ENCODE measurements at places on chromosomes 2 and 18.

DNA sequence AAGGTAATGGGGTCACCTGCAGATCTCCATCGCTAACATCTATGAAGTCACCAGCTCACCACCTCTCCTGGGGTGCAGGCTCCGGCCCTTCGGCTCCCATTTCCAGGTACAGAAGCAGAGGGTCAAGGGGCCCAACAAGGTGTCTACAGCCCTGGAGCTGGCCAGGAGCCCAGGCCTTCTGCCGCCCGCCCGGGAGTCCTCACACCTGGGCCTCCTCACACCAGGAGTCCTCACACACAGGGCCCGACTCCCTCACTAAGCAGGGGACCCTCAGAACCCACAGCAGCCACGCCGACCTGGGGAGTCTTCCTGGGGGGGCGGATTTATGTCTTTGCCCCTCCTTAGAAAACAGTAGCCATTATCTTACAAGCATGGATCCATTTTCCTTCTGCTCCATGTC, 43.4 kb upstream of the TPO start:
- DNase-seq, result no peak

- DNase-seq, result no peak
These were observed 226.1 kb upstream of the HNRNPA3 start for GRCh38 chr2:176986487-176986886.

GRCh38 chr2:85340034-85340892, 12.5 kb upstream of the TGOLN2 start:
- peak; percentile 32 for DNase-seq

GRCh38 chr2:239671916-239672849, 271.4 kb upstream of the HDAC4 start:
- DNase-seq, result no peak

GRCh38 chr2:190255676-190256075, 64.0 kb downstream of the HIBCH start:
- DNase-seq, result no peak

DNA sequence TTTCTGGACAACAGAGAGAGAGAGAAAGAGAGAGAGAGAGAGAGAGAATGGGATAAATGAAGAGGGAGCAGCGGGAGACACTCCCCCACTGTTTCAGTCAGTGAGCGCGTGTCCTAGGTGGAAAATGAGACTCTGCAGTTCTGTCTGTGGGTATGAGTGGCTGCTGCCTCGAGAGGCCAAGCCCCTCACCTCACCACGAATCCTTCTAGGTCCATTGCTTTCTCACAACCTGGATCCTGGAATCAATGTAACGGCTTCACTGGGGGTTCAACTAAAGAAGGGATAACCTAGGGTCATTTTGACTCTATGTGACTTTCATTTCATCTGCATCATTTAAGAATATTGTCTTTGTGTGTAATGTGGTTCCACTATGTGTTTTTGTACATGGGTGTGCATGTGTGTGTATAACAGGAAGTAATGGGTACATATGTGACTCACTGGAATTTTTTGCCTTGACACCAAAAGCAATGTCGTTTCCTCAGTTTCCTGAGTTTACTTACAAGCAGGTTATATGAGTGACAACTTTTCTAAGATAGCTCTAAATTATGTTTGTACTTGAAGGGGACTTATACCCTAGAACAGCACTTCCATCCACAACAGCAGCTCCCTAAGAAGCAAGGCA, 221.4 kb upstream of the TRIB2 start:
- DNase-seq, result no peak

GRCh38 chr18:46732201-46732600, 24.7 kb downstream of the ST8SIA5 start:
- no peak for DNase-seq

- DNase-seq, result no peak
These were observed 1712.8 kb upstream of the TMEFF2 start for GRCh38 chr2:193907561-193907960.

GRCh38 chr18:44047585-44047984, 633.1 kb upstream of the SETBP1 start:
- no peak for DNase-seq

- no peak for DNase-seq
These were observed 338.4 kb downstream of the ZNF804A start for GRCh38 chr2:184936761-184937160.

DNA sequence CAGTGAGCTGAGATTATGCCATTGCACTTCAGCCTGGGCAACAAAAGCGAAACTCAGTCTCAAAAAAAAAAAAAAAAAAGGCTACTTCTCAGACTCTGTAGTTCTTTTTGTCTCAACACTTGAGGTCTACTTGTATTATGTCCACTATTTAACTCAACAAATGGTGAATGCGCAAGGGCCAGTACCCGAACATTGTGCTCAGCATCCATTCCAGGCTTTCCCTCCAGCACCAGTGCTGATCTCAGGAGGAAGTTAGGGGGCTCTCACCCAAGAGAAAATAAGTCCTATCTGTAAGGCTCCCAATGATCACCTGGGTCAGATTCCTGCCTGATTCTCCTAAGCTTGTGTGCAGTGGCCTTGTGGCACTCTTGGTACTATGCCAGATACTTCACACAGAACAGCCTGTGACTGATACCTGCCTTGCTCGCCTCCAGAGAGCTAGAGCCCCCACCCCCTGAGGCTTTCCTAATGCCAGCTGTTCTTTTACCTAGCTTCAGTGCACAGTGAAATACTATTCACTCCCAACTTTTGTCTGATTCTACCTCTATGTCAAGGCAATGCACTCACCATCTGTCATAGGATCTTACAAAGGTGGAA, 74.9 kb downstream of the INO80D start:
- no peak for DNase-seq

- peak; percentile 30 for DNase-seq
These were observed 7.4 kb upstream of the VRK2 start for GRCh38 chr2:58039170-58039611.

DNA sequence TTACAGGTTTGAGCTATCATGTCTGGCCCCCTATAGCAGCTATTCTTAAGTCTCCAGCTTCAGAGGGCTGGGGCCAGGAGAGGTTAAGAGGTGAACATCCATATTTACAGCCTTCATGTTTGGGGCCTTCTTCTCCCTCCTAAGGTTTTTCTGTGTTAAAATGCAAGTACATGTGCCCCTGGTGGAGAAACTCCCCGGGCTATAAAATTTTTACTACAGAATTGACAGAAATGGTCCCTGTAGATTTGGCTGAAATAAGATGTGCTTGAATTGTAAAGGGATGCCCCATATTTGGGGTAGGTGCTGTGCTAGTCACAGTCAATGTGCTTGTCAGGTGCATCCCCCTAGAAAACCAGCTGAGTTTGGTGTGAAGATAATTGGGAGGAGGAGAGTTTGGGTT, 263.3 kb upstream of the CXCR4 start:
- DNase-seq, result no peak

GRCh38 chr2:174688079-174688478, 76.2 kb downstream of the CHRNA1 start:
- no peak for DNase-seq

DNA sequence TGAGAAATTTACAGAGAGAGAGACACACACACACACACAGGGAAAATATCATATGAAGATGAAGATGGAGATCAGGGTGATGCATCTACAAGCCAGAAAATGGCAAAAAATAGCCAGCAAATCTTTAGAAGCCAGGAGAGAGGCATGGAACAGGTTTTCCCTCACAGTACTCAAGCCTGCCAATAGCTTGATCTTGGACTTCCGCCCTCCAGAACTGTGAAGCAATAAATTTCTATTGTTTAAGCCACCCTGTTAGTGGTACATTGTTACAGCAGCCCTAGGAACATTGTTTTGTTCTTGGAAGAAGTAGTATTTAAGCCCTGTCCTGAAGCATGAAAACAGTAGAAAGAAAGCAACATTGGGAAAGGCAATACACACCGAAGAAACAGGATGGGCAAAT, 292.0 kb upstream of the LRP1B start:
- no peak for DNase-seq

DNA sequence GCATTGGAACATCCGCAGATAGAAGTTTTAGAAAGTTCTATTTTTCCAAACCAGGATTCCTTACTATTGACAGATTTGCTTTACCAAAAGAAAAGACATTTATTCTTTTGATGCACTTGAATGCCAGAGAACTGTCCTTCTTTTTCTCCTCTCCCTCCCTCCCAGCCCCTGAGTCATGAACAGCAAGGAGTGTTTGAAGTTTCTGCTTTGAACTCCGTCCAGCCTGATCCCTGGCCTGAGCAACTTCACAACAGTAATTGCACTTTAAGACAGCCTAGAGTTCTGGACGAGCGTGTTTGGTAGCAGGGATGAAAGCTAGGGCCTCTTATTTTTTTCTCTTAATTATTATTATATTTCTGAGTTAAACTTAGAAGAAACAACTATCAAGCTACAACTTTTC, 33.6 kb downstream of the APCDD1 start:
- peak; percentile 48 for DNase-seq
